Activated T-cell treated with anti-CD3 and anti-CD28 coated beads for 4 hours (primary cell): ENCODE measurements at places on chromosomes 4 and X.
A peak's percentile ranks its signal among the peaks of the same experiment; 100 is the strongest.

DNA sequence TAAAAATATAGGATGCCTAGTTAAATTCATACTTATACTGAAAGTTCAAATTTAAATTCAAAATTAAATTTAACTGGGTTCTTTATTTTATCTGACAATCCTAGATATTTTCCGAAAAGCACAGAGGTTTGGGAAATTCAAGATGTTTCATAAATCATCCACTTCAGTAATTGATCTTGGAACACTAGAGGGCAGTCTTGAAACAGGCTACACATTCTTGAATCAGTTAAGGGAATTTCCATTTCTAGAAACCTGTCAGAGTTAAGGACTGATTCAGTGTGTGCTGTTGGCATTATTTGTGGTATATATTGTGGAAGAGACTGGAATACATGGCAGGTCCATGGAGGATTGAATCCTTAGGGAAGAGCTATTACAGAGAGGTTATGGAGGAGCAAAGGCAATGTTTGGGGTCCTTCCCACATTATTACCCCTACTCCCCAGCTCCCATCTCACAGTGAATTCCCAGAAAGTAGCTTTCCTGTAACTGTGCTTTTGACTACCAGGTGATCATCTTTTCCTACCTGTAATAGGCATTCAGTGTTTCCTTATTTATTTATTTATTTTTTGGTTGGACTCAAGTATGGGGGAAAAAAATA, 92.9 kb downstream of the EGF start:
- DNase-seq, result no peak

- no peak for DNase-seq
Observed at GRCh38 chr4:182800216-182800515, 117.0 kb downstream of the DCTD start.

DNA sequence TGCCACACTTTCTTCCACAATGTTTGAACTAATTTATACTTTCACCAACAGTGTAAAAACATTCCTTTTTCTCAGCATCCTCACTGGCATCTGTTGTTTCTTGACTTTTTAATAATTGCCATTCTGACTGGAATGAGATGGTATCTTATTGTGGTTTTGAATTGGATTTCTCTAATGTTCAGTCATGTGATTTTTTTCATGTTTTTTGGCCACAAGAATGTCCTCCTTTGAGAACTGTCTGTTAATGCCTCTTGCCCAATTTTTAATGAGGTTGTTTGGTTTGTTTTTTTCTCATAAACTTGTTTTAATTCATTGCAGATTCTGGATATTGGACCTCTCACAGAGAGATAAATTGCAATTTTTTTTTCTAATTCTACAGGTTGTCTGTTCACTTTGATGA, 1195.2 kb downstream of the TECRL start:
- DNase-seq, result no peak

GRCh38 chr4:67342291-67342690, 203.0 kb downstream of the CENPC start:
- DNase-seq, result no peak

DNA sequence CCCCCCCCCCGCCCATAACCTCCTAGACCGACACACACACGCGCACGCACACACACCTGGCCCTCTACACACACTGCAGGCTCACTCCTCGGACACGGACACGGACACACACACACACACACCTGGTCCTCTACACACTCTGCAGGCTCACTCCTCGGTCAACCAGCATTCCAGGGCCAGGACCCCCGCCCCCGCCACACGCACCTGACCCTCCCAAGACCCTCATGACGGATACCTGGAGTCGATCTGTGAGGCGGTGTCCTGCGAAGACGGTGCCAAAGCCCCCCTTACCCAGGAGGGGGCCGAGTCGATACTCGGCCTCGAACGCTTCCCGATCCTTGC, 552 bp downstream of the PIM2 start:
- no peak for DNase-seq

DNA sequence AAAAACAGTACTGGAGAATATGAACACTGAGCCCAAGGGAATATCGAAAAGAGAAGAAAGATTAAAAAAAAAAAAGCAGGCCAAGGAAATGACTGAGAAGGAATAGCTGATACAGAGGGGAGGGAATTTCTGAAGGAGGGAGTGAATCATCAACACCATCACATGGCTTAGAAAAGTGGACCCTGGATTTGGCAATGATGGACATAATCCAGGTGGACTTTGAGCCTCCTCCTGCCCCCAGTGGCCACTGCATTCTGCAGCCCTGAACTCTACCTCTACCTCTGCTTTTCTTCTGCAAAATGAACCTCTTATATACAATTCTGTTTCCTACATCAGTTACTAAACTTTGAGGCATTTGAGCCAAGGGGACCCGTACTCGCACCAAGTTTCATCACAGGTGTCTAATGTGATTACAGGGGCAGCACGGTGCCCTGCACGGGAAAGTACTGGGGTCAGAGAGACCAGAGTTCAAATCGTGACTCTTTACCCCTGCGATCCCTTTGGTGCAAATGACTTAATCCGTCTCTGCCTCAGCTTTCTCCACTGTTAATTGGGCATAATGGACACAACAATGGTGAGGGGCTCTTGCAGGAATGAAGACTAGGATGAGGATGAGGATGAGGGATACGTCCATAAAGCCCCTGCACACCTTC, 1.1 kb downstream of the OCIAD2 start:
- DNase-seq, result no peak

DNA sequence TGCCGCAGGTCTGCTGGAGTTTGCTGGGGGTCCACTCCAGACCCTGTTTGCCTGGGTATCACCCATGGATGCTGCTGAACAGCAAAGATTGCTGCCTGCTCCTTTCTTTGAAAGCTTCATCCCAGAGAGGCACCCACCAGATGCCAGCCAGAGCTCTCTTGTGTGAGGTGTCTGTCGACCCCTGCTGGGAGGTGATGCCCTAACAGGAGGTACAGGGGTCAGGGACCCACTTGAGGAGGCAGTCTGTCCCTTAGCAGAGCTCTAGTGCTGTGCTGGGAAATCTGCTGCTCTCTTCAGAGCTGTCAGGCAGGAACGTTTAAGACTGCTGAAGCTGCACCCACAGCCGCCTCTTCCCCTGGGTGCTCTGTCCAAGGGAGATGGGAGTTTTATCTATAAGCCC, 162.7 kb downstream of the NAF1 start:
- no peak for DNase-seq

DNA sequence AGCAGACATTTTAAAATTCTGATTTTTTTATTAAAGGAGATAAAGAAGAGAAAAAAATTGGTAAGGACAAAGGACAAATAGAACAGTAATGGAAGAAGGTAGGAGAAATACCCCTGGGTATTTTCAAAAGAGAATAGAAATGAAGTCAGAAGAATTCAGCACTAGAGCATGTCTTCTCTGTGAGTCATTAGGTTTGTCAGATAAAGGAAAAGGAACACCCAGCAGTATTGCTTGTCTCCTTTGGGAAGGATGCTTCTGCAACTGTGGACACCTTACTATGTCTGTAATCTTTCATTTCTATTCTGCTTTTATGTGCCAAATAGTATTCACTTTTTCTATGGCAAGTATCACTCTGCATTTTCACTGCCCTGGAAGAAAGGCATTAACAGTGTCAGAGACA, 24.0 kb upstream of the PCDH7 start:
- no peak for DNase-seq

DNA sequence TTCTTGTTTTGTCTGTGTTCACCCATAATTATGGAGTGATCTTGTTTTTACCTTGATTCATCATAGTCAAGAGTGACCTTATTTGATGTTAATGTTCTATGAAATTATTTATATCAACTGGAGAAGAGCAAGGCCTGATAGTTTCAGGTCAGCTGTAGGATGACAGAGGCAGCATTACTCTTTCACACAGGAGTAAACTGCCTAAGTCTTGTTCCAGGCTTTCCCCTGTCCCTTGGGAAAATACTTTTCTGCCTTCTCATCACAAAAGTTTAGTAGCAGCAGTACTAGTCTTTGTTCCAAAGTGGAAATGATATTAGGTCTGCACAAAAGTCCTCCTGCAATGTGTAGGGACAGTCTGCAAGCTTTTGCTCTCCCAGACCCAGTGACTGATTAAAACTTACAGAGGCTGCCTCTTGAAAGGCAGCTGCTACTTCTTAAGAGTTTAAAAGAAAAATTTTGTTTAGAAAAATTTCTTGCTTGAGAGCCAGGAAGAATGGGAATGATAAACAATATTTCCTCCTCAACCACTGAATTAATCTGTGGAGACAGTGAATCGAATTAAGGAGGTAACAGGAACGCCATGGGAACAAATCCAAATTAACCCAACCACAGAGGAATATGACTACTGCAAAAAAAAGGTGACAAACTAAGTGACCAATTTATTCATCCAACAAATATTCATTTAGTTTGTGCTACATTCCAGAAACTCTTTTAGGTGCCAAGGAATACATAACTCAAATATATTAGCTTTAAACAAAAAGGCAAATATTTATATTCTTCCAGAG, 991.4 kb upstream of the PABPC4L start:
- no peak for DNase-seq

- DNase-seq, result no peak
Observed at GRCh38 chrX:6053141-6053540, 175.5 kb downstream of the NLGN4X start.

DNA sequence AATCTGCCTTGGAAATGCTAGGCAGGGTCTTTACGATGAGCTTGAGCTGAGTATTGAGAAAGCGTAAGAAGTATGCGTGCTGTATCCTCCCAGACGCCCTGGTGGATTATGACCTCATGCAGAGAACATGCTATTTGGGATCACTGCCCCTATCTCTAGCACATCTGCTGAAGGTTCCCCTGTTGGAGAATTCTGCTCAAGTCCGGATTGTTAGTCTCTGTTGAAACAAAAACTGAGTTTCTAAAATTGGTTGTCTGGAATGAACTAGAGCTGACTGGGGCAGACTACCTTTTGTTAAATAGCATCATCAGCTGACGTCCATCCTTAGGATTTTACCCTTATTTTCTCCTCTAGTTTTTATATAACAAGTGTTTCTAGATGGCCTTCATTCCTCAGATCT, 7.5 kb downstream of the FHDC1 start:
- DNase-seq, result no peak

GRCh38 chr4:7828793-7829301, 110.8 kb downstream of the AFAP1 start:
- DNase-seq, result no peak

DNA sequence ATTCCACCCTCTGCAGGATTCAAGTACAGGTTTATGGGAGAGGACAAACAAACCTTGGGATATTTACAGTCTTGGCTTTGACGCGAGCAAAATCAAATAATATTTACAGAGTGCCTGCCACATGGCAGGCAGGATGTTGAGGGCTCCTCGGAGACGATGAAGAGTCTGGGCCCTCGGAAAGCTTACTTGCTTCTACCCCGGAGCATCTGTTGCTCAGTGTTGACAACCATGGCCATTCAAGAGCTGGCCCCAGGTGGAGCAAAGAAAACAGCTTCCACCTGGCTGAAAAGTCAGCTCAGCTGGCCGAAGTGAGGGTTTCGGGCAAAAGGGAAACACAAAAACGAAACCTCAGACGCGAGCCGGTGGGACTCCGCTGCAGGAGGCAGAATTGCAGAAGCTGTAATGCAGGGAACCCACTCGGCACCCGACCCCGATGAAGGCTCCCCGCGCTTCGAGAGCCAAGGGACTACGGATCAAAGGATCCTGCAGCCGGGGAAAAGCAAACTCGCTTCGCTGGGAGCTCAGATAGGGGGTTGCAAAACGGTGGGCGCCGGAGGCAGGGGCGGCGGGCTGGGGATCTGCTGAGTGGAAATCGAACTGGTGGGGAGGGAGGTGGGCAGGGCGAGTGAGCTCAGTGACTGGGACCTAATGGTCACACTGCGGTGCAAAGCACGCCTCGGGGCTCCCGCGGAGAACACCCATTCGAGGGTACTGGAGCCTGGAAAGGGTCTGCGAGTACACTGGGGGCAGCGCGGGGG, 805 bp downstream of the ATP8A1 start:
- peak; percentile 14 for DNase-seq

DNA sequence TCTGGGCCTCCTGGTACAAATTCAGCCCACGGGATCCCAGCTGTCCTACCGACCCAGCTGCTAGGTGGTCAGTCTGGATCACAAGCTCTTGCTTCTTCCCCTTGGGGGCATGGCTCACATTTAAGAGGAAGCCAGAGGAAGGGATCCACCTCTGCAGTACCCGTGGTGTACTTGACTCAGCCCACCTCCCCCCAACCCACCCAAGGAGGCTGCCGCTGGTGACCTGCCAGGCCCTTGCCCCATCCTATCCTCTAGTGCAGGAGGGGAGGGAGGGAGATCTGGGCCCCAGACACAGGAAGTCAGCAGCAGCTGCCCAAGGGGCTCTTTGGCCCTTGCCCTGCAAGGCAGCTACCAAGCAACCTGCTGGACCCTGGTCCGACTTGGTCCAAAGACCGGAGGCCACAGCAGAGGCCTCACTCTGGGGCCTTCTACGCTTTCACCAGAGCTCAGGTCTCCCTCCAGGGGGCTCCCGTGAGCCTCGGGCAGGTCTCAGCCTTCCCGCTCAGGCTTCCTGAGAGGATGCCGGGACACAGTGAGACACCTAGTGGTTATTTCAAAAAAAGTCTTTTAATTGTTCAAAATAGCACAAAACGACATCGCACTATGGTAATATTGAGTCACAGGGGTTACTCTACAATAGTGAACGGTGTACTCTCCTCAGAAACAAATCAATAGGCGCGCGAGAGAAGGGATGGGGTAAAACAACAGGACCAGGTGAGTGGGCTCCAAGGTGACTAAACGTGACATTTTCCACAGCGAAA, 2.7 kb upstream of the RENBP start:
- peak; percentile 62 for DNase-seq

DNA sequence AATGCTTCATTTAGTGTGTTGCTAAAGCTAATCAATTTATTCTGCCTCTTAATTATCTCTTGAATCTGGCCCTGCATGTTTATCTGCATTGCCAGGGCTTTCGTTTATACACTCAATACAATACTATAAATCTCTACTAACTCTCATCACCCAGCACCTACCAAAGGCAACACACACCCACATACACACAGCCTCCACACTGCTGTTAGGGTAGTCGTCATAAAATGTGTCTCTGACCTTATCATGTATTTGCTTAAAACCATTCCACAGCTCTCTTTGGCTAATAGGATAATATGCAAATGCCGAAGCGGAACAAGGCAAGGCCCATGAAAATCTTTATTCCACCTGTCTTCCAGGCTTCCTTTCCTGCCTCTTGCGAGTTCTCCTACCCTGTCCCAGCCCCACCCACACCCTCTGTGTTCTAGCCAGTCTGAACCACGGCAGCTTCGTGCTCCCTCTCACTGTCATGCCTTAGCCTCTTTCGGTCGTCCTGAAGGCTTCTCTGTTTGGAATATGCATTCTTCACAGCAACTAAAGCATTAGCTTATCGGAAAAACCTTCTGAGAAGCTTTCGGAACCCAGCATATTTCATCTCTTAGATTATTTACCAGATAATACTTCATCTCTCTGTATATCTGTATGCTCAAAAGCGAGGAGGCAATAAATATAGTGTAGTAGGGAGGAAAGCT, 333.5 kb downstream of the TENM3 start:
- DNase-seq, result no peak
